CD4-positive, alpha-beta T cell treated with Interleukin-15 for 1 hour (primary cell): ENCODE measurements at places on chromosomes 7 and 10.
A peak's percentile ranks its signal among the peaks of the same experiment; 100 is the strongest.

DNA sequence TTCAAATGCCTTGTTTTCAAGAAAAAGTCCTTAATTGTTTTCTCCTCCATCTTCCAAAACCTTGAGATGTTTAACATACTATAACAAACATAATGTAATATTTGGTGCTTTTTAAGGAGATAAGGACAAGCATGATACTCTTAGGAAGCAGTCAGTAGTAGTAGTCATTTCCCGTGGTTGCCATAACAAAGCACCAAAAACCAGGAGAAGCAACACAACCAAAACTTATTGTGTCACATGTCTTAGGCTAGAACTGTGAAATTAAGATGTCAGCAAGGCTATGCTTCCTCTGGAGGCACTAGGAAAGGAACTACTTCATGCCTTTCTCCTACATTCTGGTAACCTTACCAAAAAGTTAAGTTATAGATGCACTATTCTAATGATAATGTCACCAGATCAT, 106.8 kb downstream of the MBL2 start:
- no peak for DNase-seq

DNA sequence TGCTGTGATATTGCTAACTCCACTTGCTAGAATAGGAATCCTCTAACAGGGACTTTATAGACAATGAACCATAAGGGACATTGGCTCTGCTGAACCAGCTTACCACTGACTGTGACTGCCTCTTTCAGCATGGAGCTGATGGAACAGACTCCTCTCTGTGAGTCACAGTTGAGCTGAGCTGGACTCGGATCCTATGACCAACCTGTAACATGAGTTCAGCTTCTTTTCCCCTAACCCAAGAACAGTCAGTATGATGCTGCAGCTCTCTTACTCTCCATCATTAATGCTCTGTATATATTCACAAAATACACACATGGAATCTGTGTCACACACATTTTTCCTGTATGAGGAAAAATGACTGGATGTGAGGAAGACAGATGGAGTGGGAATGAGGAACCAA, 177.9 kb upstream of the BET1 start:
- no peak for DNase-seq

DNA sequence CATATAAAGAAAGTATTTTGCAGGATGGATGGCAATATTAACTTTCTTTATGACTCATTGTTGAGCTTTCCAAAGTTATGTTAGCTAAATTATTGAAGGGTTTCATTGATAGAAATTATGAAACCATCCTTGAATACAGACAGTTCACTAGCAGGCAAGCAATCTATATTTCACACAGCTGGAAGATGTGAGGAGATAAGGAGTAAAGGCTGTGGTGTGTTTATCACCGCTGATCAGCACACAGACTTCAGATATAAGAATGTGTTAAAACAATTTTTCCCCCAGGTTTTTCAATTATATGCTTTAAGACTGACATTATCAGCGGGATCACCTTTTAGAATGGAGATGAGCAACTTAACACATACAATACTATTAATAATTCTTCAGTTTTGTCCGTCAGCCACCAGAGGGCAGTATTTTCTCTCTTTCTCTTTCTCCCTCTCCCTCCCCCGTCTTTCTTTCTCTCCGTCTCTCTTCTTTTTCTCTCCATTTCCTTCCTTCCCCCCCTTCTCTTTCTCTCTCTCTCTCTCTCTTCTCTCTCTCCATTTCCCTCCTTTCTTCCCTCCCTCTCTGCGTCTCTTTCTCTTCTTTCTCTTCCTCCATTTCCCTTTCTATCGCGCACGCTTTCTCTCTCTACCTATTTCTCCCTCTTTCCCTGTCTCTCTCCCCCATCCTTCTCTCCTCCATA, 62.9 kb upstream of the FAM171A1 start:
- DNase-seq = no peak

- DNase-seq = no peak
Observed at GRCh38 chr10:34769899-34770298, 45.2 kb downstream of the PARD3 start.

- peak; percentile 15 for DNase-seq
Observed at GRCh38 chr7:2012044-2012900, 220.5 kb downstream of the MAD1L1 start.
